ENCODE measurements at places on chromosomes 7 and 10.

GRCh38 chr7:6430271-6430940, 17.3 kb downstream of the DAGLB start:
- no peak for DNase-seq

DNA sequence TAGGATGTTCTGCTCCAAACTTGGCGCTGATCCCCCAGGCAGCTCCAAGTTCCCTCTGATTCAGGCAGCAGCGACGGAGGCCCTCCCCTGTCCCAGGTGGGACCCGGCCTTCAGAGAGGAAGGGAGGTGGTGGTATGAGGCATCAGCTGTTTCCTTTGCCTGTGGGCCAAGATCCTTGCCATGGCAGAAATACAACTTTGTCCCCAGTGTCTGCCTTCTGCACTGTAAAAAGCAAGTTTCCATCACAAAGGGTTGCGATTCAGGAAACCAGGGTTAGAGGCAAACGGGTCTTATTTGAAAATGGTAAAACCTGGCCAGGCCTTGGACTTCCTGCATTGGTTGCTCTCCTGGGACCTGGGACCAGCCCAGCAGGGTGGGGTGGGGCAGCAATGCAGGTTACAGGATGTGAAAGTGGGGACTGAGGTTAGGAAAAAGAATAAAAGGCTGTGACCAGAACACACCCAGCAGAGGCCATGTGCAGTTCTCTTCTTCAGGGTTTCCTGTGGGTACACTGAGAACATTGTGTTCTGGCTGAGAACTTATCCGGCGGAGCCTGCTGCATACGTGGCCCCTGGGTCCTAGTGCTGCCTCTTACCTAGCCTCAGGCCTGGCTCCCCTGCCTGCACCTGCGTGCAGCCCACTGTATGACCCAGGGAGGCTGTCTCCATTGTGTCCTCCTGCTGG, 25.1 kb upstream of the DDIT4 start:
- no peak for DNase-seq

GRCh38 chr10:30596013-30596412, 33.5 kb downstream of the LYZL2 start:
- no peak for DNase-seq

GRCh38 chr7:150404805-150405583, 25.9 kb downstream of the ZNF775 start:
- DNase-seq = no peak

GRCh38 chr7:19181634-19182033, 36.4 kb upstream of the FERD3L start:
- no peak for DNase-seq

DNA sequence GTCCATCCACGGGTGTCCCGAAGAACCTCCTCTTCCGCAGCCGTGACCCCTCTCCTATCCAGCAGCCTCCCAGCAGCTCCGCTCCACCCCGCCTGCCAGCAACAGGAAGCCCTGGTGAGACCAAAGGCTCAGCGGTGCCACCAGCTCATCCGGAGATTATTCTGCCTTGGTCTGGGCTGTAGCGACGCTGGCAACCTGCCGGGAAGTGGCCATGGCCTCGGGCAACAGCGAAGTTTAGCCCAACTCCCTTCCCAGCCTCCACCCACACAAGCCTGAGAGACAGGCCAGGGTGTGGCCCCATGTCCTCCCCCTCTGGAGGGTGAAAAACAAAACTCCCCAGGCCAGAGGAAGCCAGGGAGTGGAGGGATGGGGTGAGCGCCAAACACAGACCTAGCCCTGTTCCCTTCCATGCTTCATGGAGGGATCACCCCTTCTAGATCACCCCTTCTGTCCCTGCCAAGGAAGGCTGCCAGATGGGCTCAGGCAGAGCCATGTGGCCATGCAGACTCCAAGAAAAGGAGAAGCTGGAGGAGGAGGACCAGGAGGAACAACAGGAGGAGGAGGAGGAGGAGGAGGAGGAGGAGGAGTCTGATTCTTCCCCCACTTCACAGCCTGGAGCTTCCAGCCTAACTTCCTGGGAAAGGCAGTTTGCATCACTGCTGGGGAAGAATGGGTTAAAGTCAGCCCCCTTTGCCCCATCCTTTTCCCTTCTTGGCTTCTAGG, 918 bp downstream of the CALHM2 start:
- no peak for DNase-seq

DNA sequence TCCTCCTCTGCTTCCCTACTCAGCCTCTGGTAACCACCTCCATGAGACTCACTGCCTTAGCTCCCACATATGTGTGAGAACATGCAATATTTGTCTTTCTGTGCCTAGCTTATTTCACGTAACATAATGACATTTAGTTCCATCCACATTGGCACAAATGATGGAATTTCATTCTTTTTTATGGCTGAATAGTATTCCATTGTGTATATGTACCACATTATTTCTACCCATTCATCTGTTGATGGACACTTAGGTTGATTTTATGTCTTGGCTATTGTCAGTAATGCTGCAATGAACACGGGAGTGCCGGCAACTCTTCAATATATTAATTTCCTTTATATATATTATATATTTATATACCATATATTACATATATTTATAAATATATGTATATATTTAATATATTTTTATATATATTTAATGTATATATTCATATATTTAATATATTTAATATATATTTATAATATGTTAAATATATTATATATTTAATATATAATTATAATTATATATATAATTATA, 1046.9 kb downstream of the DNAJB9 start:
- no peak for DNase-seq

Measured in NCI-H1694 treated with DMSO at 0.1 percent for 48 hours (cell line).